ENCODE measurements at places on chromosomes 12 and 14.

DNA sequence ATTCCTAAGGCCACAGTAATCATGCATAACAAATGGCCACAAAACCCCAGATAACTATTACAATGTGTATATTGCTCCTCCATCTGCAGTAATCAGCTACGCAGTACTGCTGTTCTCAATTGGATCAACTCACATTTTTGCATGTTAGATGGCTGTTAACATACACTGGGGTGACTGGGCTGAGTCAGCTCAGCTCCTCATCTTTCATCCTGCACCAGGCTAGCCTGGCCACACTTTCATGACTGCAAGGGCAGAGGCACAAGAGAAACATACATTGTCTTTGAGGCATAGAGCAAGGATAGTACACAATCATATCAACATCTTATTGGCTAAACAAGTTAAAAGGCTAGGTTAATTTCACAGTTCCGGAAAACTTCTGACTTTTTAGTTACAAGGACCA is 306.6 kb downstream of the SLC6A15 start:
- no peak for DNase-seq

GRCh38 chr12:45285717-45286116 is 69.8 kb downstream of the ANO6 start:
- DNase-seq: no peak

- DNase-seq: no peak
Measured at GRCh38 chr12:51521554-51522276, 69.3 kb upstream of the SCN8A start.

DNA sequence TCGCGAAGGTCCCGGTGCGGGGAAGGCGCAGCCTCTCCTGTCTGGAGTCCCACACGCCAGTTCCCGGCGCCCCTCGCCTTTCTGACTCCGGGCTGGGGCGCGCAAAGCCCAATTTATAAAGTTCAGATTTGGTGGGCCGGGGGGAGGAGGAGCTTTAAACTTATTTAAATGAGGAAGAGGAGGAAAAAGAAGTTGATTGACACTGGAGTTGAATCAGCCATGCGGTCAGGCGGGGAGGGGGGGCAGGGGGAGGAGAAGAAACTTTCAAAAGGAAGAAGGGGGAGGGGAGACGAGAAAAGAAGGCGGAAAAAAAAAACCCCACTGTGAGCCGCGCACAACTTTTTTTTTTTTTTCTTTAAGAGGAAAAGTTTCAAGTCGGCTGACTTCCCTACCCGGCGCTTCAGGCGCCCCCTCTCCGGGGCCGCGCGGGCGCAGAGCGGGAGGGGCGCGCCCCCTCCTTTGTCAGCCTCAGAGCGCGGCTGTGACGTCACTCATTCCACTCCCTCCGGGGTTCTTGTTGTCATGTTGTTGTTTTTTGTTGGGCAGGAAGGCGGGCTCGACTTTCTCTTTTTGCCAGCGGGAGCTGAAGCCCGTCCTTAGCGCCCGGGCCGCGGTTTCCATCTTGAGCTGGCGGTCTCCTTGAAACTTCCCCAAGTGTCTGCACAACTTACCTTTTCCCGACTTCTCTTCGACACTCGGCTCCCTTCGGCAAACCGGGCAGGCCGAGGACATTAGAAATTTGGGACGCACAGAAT is at the start of gene ZFP36L1:
Gene ZFP36L1 (minus strand): TSS at position 89 of the 755 bp plus-strand sequence. CDS start 129 bp downstream, outside the sequence.
- peak; percentile 81 for DNase-seq

- DNase-seq: no peak
Measured at GRCh38 chr12:119208626-119209061, 29.9 kb downstream of the HSPB8 start.

DNA sequence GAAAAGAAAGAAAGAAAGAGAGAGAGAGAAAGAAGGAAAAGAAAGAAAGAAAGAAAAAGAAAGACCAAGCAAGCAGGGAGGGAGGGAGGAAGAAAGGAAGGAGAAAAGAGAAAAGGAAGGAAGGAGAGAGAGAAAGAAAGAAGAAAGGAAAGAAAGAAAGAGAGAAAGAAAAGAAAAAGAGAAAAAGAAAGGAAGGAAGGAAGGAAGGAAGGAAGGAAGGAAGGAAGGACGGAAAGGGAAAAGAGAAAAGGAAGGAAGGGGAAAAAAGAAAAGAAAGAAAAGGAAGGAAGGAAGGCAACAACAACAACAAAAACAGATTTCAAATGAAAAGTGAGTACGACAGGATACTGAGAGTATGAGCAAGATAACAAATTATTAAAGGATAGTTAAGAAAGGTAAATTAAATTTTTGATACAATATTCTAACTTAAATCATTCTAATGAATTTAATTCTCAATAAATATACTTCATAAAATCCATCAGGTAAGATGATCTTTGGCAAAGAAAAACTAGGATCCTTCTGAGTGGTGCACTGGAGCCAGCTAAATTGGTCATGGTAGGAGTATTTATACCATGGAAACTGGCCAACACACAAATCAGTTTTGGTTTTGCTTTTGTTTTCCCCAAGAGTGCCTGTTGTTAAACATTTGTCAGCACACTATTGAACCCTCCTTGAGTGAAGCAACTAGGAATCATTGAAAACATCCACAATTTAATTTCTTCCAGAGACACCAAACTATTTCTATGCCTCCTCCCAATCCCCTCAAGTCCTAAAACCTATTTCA is 56.1 kb upstream of the DYRK2 start:
- DNase-seq: no peak

- DNase-seq: no peak
Measured at GRCh38 chr12:132713123-132713522, 2.5 kb downstream of the PGAM5 start.

DNA sequence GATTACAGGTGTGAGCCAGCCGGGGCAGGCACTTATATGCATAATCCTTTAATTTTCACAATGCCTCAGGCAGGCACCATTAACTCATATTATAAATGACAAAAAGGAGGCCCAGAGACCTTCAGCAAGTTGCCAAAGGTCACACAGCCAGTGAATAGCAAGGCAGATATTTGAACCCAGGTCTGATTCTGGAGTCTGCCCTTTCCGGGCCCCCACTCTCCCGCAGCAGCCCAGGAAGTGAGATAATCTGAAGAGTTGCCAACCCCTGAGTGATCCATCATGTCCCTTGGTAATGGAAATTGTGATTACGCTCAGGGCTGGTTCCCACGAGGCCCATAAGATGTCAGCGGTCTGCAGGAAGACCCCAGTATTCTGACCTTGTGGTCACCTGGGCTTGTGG is 95.3 kb upstream of the MED13L start:
- DNase-seq: no peak

DNA sequence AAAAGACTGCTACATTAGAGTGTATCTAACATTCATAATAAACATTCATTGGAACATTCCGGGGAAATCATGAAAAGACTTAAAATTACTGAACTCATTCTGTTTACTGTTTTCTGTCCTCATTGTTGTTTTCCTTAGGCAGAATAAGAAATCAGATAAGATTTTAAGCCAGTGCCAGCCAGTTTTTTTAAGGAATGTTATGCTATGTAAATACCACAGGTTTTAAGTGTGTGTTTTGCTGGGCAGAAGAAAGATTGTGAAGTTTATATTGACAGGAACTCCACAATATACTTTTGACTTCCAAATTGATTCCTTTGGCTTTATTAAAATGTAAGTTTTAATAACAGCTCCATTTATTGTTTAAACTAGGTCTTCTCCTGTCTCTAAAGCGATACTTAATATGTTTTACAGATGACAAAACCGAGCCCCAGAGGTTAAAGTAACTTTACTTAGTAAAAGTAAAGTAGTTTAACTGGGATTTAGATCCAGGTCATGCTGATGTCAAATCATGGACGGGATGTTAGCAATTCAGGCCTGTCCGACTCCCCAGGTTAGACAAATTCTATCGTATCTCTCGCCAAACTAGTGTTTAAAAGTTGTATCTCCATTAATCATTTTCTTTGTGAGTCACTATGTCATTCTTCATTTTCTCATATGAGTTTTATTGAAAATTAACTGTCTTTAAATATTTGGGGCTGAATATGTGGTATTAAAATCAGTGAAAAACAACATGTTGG is 1.7 kb downstream of the LARP4 start:
- DNase-seq: no peak

- DNase-seq: no peak
Measured at GRCh38 chr12:110917961-110918360, 2.4 kb downstream of the MYL2 start.

GRCh38 chr12:102806110-102806509 is 110.9 kb downstream of the PAH start:
- DNase-seq: no peak

DNA sequence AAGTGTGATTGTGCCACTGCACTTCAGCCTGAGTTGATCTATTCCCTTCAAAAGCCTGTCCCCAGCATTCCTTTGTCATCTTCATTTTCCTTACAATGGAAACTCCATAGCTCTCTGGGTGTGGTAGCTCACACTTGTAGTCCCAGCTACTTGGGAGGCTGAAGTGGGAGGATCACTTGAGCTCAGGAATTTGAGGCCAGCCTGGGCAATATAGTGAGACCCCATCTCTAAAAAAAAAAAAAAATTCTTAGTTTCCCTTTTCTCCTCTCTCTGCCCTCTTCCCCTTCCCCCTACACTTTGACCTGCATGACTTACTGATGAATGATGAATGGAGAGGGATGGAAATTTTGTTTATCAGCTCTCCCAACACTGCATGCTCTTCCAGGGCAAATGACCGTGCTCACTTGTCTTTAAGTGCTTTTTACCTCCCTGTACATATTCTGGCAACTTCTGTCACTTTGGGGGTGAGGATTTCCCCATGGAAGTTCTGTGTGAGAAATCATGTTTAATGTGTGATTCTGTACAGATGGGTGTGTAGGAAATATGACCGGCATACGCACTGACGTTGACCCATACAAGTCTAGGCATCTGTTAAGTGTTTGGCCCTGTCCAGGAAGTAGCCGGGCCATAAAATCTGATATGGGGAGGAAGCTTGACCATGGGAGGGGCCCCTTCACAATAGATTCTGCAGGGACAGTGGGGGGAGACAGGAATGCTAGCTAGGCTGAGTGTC is 65.4 kb downstream of the ZFP36L1 start:
- DNase-seq: no peak

- no peak for DNase-seq
Measured at GRCh38 chr12:4148418-4149056, 125.0 kb upstream of the CCND2 start.

DNA sequence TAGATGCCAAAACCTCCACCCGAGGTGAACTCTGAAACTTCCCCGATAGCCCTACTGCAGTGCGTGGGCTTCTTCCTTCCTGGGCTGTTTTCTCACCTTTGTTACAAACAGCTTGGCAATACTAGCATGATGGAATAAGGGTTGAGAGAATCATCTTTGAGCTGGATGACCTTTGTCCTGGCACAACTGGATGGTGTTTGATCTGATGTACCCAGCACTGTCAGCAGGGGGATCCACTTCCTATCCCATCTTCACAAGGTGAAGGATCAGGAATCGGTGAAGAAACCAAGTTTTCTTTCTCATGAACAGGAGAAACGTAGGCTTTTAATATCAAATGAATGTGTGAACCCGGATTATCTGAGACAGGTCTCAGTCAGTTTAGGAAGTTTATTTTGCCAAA is 19.5 kb upstream of the LRRC10 start:
- DNase-seq: no peak

- DNase-seq: no peak
Measured at GRCh38 chr14:71228711-71229110, 321.5 kb downstream of the PCNX1 start.

- DNase-seq: no peak
Measured at GRCh38 chr12:59927032-59927431, 331.2 kb downstream of the SLC16A7 start.

DNA sequence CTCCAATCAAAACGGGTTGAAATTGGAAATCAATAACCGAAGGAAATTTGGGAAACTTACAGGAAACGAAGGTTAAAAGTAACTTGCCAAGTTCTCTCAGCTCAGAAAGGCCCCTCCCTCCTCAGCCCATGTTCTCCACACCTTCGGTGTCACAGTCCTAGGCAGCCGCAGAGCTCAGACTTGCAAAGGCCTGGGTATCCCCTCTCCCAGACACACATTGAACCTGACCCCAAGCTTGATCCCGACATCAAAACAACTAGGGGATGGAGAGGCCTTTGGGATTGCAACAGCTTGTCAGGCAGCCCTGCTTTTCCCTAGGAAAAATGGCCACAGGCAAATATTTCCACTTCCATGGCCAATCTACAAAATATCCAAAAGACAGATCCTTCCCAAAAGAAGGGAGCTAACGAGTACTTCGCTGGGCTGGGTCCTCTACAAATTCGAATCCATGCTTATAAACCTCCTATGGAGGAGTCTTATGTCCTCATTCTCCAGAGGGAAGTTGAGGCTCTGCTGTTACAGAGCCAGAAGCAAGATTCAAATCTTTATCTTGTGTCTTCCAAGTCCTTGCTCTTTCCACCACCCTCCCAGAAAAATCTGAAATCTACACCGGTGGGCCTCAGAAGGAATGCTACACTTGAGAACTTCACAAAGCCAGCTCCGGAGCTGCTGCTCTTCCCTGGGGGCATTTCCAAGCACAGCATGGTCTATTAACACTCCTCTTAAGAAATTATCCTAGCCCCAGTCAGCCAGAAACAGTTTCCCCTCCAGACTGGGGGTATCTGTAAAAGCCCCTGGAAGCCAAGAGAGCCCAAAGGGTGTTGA is 35.7 kb upstream of the PNMA1 start:
- DNase-seq: no peak

GRCh38 chr14:54381821-54382220 is 15.0 kb upstream of the CDKN3 start:
- DNase-seq: no peak

GRCh38 chr12:65956056-65956738 is 131.9 kb downstream of the HMGA2 start:
- DNase-seq: no peak

- DNase-seq: no peak
Measured at GRCh38 chr12:122610911-122611310, 83.9 kb downstream of the KNTC1 start.

DNA sequence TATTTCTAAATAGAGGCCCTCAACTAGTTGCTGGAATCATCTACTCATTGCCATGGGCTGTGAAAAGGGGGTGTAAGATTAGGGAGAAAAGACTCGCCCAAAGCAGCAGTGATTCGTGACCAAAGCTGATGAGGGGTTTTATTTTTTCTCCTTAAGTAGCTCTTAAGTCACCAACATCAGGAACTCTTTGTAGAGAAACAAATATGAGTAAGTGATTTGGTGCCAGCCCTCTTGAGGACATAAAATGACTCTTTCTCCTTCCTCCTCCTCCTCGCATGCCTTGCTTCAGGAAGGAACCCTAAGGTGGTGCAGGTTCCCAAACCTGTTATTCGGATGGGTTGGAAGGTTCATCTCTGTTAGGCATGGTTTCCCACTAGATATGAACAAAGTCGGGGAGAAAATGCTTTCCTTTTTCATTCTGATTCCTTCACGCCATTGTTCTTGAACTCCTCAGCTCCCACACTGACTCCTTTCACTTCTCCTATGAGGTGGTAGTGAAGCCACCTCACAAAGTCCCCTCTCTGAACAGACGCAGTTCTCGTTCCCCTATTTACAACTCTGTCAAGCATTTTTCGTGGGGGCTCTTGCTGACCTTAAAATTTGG is 113.4 kb downstream of the ETV6 start:
- no peak for DNase-seq

DNA sequence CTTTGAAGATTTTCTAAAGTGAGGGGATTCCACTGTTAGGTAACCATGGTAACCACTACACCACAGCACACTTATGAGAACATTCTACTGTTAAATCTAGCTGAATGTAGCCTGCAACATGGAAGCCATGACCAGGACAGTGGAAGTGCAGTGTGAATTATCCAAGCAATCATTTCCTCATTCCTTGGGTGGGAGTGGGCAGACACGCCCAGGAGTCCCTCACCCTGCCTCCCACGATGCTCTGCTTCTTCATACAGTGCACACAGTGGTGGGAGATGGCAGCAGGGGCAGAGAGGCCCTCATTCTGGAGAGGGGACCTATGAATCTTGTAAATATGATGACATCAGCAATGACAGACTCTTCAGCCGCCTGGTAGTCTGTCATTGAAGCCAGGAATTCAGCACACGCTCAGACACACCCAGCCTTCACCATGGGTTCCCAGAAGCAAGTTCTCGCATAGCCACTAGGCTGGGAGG is 70.1 kb upstream of the HOXC13 start:
- DNase-seq: no peak

Measured in stimulated activated CD4-positive, alpha-beta T cell treated with anti-CD3 and anti-CD28 coated beads, Interleukin-12 subunit alpha, Interleukin-12 subunit beta, amount 100 ng/mL, for 48 hours (primary cell).